Stimulated activated CD8-positive, alpha-beta memory T cell treated with anti-CD3 and anti-CD28 coated beads, Interleukin-7, amount 100 ng/mL, for 1 hour (primary cell): ENCODE measurements at places on chromosomes 6 and 20.

GRCh38 chr6:43723737-43724295 lies 36.2 kb upstream of the MRPS18A start:
- peak; percentile 5 for DNase-seq

DNA sequence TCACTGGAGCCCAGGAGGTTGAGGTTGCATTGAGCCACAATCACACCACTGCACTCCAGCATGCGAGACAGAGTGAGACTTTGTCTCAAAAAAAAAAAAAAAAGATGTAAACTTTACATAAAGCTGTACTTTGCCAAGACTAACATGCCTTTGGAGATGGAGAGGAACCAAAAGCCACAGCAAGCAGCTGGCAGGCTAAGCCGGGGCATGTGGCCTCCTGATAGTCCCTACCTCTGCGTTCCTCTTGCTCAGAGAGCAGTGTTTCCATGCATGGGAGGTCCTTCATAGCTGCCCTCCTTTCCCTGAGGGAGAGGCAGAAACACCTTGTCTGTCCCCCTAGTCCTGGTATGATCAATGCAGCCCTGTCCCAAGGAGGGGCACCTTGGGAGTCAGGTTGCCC lies 35.2 kb downstream of the SPATA2 start:
- no peak for DNase-seq

DNA sequence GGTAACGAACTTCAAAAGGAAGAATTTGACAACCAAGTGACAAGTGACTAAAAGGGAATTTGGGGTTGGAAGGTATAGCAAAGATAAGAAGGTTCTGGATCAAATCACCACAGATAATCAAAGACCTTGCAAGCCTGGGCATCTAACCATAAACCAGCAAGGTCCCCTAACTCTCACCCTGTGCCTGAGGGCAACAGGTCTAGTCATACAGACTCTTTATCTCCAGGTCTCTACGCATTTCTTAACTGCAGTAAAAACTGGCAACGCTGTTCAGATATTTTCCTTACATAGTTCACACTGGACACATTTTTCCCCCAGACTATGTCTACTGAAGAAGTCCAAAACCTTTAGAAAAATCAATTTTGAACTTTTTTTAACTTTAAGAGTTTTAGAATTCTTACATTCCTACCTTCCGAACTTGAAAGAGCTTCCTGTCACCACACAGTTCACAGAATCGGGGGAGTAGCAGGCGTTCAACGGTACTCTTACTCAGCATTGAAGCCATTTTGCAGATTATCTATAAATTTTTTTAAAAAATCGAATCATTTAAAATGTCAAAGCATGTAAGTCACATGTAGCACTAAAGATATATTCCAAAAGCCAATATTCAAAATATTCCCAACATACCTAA lies 23.0 kb upstream of the ANKRD60 start:
- DNase-seq = no peak

GRCh38 chr6:122947355-122947754 lies 48.7 kb upstream of the CLVS2 start:
- DNase-seq = no peak

GRCh38 chr6:4304927-4305455 lies 169.6 kb upstream of the ECI2 start:
- no peak for DNase-seq

DNA sequence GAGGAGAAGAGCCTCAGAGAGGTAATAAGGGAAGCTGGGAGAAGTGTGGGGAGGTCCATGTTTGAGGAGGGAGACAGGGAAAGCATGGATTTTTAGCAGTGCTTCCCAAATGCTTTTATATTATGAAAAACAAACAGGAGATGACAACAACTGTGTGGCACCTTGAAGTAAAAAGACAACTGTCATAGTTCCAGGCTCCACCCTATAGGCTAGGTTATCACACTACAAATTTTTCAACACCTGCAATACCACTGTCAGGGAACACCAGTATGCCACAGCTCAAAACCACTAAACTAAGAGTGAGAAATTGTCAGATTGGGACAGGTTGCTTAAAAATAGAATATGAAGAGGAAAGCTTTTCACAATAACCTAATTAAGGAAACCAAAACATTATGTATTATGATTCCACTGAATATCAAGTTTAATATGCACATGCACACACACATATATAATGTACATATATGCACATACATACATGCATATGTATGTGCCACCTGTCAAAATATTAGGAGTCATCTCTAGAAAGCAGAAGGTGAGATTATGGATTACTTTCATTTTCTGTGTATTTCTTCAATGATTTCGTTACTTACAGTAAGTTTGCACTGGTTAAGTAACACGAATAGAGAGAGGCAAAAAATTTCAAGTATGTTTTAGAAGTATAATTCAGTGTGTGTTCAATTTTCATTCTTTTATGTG lies 261.2 kb downstream of the PTPRK start:
- DNase-seq = no peak

GRCh38 chr6:26123947-26124780 lies 36.9 kb downstream of the HFE start:
- no peak for DNase-seq

DNA sequence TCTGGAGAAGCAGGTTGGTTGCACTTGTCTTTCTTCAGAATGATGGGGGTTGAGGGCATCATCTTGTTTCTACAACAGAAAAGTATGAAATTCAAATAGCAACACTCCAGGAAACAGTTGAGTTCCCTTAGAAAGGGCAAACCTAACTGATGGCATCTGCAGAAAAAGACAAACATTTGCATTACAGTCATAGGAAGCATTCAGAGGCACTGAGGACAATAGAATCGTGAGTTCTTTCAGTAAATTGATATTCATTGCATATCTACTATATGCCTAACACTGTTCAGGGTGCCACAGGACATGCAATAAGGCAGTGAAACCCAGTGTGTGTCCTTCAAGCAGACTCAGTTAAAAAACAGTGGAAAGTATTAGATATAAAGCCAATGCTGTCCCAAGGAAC lies 41.1 kb upstream of the OPN5 start:
- DNase-seq = no peak

- DNase-seq = no peak
Measured at GRCh38 chr20:62240020-62240685, 1.8 kb downstream of the OSBPL2 start.

DNA sequence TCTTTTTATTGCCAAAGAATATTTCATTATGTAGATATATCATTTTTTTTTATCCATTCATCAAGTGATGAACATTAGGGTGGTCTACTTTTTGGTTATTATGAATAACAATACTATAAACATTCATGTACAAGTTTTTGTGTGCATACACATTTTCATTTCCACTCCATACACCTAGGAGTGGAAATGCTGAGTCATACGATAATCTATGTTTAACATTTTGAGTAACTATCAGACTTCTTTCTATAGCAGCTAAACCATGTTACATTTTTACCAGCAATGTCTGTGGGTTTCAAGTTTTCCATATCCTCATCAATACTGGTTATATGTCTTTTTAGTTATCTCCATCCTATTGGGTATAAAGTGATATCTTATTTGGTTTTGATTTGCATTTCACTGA lies 65.7 kb downstream of the PRSS35 start:
- DNase-seq = no peak

DNA sequence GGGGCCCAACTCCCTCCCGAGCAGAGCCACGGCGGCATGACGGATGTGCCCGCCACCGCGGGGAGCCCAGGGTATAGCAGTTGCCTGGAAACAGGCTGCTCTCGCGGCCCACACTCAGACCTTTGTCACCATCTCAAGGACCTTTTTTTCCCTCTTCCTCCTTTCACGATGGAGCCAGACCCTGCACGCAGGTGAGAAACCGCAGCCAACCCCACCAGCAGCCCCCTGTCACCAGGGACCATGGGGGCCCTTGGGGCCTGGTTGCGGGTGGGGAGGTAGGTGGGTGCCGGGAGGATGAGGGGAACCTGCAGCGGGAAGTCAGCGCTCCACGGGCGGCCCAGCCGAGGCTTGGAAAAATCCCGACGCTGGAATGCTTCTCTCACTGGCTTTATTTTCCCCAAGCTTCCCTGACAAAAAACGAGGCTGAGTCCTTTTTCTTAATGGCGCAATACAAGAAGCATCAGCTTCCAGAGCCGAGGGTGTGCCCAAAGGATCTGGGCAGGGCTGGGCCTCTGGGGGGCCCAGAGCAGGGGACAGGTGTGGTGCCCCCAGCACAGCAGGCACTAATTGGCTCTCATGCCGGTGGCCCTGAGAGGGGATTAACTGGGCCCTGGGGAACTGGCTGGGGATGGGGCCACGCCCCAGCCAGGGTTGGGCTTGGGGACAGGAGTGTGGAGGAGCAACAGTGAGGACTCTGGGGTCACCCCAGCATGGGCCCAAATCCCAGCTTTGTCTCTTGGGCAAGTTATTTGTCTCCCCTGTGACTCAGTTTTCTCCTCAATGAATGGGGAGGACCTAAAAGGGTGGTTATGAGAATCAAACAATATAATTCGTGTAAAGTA lies 23.9 kb downstream of the NOL4L start:
- DNase-seq = no peak

GRCh38 chr6:37101991-37102298 lies 68.0 kb upstream of the PIM1 start:
- no peak for DNase-seq

- DNase-seq = no peak
Measured at GRCh38 chr6:148345578-148345977, 2.9 kb downstream of the SASH1 start.

DNA sequence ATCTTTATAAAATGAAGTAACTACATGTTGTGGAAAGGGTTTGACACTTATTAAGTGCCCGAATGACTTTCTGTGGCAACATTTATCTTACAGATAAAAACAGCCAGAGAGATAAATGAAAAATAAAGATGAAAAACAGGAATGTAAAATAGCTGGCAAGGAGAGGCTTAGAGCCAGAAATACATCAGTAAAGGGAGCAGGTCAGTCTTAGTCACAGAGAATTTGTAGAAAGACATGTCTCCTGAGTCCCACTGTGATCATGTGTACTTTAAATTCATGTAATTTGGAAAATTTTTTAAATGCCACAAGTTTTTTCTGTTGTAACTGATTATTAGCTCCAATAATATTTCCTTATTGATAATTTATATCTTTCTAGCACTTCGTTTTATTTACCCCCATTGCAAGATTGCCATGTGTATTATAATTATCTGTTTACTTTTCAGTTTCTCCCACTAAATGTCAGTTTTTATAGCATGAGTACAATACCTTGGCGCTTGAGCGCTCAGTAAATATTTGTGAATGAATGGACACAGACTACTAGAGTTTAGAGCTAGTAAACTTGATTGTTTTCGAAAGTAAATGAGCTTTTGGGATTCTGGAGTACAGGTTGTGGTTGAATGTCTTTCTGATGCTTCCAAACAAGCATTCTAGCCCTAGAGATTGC lies 15.2 kb downstream of the TAB2 start:
- DNase-seq = no peak

- DNase-seq = no peak
Measured at GRCh38 chr6:14804785-14805210, 441.1 kb upstream of the JARID2 start.

DNA sequence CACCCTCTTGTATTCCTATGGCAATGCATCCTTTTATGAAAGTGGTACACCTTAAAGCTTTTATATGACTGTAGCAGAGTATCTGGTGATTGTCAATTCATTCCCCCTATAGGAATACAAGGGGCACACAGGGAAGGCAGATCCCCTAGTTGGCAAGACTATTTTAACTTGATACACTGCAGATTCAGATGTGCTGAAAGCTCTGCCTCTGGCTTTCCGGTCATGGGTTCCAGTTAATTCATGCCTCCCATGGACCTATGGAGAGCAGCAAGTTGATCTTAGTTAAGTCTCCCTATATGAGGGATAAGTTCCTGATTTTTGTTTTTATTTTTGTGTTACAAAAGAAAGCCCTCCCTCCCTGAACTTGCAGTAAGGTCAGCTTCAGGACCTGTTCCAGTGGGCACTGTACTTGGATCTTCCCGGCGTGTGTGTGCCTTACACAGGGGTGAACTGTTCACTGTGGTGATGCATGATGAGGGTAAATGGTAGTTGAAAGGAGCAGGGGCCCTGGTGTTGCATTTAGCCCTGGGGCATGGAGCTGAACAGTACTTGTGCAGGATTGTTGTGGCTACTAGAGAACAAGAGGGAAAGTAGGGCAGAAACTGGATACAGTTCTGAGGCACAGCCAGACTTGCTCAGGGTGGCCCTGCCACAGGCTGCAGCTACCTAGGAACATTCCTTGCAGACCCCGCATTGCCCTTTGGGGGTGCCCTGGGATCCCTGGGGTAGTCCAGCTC lies 292.1 kb downstream of the ESR1 start:
- no peak for DNase-seq

GRCh38 chr6:3803627-3804468 lies 45.3 kb upstream of the FAM50B start:
- no peak for DNase-seq

DNA sequence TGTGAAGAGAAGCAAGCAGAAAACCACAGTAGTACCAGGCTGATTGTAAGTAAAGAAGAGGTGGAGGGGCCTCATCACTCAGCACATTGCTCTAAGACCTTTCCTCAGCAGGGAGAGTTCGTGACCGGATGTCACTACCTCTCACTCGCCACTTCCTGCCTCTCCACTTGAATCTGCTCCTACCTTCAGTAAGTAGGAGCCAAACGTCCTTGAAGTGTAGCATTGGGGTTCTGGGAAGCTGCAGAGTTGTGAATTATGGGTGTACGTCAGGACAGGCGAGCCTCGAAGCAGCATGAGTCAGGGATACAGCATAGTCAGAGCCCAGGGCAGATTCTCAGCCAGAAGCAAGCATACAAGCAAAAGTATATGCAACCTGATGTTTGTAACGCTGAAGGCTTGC lies 224.9 kb downstream of the PHACTR1 start:
- DNase-seq = no peak

DNA sequence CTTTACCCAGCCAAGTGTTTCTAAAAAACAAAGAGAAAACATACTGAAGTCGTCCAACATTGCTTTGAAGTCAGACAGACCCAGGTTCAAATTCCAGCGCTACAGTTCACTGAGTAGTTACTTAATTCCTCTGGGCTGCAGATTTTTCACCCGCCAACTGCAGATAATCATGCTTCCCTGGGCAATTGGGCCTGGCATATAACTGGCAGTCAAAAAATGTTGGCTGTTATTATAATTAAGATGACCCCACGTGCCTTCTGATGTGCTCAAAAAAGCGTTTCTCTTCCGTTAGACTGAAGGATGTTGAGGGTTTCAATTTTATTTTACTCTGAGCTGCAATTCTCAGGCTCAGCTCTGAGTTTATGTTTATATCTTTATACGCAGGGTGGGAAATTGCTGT lies 156.1 kb upstream of the CITED2 start:
- no peak for DNase-seq

DNA sequence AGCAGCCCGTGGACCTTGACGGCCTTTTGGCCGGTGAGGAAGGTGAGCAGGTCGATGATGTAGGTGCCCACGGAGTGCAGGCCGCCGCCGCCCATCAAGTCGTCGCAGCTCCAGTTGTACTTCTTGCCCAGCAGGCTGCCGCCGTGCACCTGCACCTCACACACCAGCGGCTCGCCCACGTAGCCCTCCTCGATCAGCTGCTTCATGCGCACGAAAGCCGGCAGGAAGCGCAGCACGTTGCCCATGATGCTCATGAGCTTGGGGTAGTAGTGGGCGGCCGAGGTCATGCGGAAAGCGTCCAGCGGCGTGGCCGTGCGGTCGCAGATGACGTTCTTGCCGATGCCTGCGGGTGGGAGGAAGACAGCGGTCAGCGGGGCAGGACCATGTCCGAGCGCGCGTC lies 37.0 kb upstream of the TBC1D7 start:
- no peak for DNase-seq
